ENCODE measurements at places on chromosomes 3 and 15. TPM values are rescaled to one million over a fixed set of nuclear protein-coding genes. Genes with fewer than 3 reads are reported as not detected.

Gene FGD5
- under 0.01 TPM for total RNA-seq

Gene ALG1L2
- 0.29 TPM for total RNA-seq

Gene CRYGS
- total RNA-seq: 0.88 TPM

Gene TMEM45A
- 41.0 TPM for total RNA-seq

Gene MYO5A
- total RNA-seq: 73.1 TPM

Gene ARGFX
- not detected for total RNA-seq

Gene PRTG
- 4.7 TPM for total RNA-seq

Gene ABI3BP
- total RNA-seq: 183 TPM

Gene CYP8B1
- not detected for total RNA-seq

Gene KBTBD13
- total RNA-seq: not detected

Gene EOMES
- total RNA-seq: not detected

Gene GPR62
- not detected for total RNA-seq

Gene SNURF
- total RNA-seq: 15.3 TPM

Gene PPP2R3A
- total RNA-seq: 23.9 TPM

Gene SNX22
- 0.29 TPM for total RNA-seq

Gene CX3CR1
- total RNA-seq: under 0.01 TPM

Gene LRRC31
- total RNA-seq: not detected

Gene GOLGA8M
- total RNA-seq: under 0.01 TPM

Gene PPM1L
- total RNA-seq: 4.3 TPM

Gene AMOTL2
- 300 TPM for total RNA-seq

Gene FBXL22
- total RNA-seq: 0.59 TPM

Gene PLSCR5
- total RNA-seq: not detected

Gene KCNMB2
- 1.1 TPM for total RNA-seq

Gene NRG4
- total RNA-seq: not detected

Gene GOLGA8T
- total RNA-seq: not detected

Gene LRRC2
- 4.7 TPM for total RNA-seq

Gene MNS1
- total RNA-seq: 2.2 TPM

Gene PCSK6
- total RNA-seq: 0.72 TPM

Gene RTP3
- total RNA-seq: not detected

Gene CCR5
- total RNA-seq: not detected

Gene TMC3
- total RNA-seq: not detected

Gene TRH
- total RNA-seq: under 0.01 TPM
